ENCODE measurements at places on chromosomes 12 and 14.
A peak's percentile ranks its signal among the peaks of the same experiment; 100 is the strongest.

- DNase-seq = no peak
Observed at GRCh38 chr14:21860172-21860571, 186.6 kb upstream of the OR4E1 start.

- DNase-seq = no peak
Observed at GRCh38 chr14:73751157-73751691, 37.0 kb upstream of the PNMA1 start.

DNA sequence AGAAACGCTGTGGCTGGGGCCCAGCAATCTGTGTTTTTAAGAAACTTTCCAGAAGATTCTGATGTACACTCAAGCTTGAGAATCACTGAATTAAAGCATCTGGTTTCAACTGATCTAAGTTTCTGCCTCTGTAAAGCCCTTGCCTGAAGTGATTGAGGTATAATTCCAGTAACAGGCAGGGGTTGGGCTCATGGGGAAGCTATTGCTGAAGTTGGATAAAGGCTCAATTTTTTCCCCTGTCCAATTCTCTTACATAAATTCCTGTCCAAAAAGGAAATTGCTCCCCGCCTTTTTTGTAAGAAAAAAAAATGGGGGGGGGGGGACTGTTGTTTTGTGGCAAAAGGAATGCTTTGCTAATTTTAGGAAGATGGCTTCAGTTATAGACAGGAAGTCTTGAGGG, 337.4 kb downstream of the NUAK1 start:
- no peak for DNase-seq

DNA sequence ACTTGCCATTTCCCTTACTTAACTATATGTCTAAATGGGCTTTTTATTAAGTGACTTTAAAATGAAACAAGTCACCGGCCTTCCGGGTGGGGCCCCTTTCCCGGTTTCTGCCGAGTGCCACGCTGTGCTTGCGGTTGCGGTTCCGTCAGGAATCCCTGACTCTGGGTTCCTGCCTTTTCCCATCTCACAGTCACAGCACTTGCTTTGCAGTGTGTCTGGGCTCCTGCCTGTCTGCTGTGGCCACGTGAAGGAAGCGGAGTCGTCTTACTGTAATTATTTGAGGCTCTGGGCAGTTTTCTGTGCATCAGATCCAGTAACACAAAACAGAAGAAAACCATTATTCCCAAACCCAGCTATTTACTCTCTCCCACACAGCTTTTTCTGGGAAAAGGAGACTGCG, 44.0 kb upstream of the FRMD6 start:
- DNase-seq = peak; percentile 92

- peak; percentile 69 for DNase-seq
Observed at GRCh38 chr12:91189516-91189915, 6.9 kb upstream of the DCN start.

DNA sequence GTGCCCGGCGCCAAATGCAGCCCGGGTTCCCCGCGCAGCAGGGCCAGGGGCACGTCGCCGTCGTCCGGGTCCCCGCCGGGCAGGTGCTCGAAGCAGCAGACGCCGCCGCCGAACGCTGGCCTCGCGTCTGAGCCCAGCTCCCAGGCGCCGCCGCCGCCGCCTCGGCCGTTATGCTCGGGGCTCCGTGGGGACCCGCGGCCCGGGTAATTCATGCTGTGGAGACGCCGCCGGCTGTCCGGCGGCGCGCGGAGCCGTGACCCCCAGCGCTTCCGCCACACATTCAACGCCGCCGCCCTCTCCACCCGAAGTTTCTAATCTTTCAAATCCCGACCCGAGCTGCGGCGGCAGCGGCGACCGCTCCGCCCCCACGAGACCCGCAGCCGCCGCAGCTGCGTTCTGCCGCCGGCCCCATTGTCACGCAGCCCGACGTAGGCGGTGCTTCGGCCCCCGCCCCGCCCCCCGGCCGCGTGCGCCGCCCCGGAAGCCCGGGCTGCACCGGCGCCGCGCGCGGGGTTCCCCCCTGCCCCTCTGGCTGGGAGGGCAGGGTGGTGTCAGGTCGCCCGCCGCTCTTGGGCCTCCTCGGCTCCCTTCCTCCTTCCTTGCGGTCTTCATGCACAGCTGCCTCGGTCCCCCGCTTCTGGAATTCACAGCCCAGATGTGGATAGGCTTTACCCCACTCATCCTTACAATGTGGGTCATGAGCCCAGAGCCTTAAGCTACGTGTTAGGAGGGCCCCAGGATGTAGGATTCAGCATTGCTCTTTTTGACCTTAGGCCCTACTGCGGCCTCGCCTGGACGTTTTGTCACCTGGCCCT, at the start of gene DDHD1:
Gene DDHD1 (minus strand): TSS at position 437 of the 815 bp plus-strand sequence. CDS start 225 bp downstream, at position 212.
- peak; percentile 90 for DNase-seq

GRCh38 chr12:90036637-90037036, 328.0 kb upstream of the ATP2B1 start:
- peak; percentile 76 for DNase-seq

- DNase-seq = no peak
Observed at GRCh38 chr14:37673439-37673838, 78.0 kb downstream of the TTC6 start.

DNA sequence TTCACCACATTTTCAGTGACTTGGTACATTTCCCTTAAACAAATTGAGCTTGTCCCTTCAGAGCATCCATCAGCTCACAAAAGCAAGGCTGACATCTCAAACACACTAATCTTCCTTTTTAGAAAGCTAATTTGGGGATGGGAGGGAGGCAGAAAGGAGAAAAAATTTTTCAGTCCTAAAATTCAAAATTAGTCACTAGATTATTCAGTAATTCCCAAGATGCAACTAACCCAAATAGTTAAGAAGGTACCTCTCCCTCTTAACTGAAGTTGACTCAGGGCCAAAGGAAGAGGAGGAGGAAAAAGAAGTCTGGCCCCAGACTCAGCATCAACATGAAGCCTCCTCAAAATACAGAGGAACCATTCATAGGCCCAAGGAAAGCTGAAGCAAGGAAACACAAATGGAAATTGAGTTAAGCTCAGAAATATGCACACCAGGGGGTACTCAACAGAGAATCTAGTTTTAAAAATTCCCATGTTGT, 21.7 kb downstream of the CBX5 start:
- DNase-seq = no peak
